ENCODE measurements at places on chromosomes 4 and X. TPM values are rescaled to one million over a fixed set of nuclear protein-coding genes. Genes with fewer than 3 reads are reported as not detected.

DNA sequence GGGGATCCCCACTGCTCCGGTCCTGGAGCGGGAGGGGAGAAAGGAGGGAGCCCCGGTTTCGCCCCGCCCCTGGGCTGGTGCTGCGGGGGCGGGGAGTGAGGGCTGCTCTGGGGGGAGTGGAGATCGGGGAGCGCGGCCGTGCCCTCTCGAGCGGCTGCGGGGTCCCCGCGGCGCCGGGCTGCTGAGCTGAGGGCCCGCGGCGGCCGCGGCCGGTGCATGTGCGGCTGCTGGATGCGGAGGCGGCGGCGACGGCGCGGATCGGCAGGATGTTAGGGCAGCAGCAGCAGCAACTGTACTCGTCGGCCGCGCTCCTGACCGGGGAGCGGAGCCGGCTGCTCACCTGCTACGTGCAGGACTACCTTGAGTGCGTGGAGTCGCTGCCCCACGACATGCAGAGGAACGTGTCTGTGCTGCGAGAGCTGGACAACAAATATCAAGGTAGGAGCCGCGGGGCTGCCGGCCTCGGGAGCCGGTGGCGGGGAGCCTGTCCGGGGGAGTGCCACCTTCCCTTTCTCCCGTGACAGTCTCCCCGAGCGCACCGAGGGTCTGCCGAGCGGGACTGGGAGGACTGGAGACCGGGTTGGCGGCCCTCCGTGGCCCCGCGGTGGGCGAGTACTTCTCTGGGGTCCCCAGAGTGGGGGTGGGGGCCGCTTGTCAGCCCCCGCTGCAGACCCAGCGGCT, at the start of gene ING2:
Gene ING2, plus strand, starts transcription at position 129 of the 681 bp plus-strand sequence. Its CDS starts 138 bp downstream, at position 267.
- H3K4me3 ChIP-seq = peak within 1 kb of the TSS; percentile 82
- H3K36me3 ChIP-seq = peaks cover 15% of the 10 kb centered on the region
- peaks cover 7% of the 10 kb centered on the region for H3K4me1 ChIP-seq
- no peaks in the 10 kb centered on the region for H3K27me3 ChIP-seq
- DNase-seq = no peak
- peak within 1 kb of the TSS; percentile 92 for H3K27ac ChIP-seq

The LRP2BP gene
- 0.29 TPM for total RNA-seq

DNA sequence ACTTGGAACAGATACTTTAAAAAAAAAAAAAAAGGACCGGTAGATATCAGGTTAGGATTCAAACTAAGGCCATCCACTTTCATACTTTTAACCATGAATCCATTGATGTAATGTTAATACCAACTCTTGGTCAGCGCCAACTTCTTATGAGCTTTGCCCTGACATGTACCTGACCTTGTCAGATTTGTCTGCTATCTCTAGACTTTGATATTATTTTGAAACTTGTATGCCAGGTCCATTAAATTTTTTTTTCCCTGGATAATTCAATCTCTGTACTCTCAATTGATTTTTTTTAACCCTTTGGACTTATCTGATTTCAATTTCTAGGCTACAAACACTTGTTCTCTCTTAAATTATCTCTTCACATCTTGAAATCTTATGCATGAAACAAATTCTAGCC, 27.2 kb upstream of the UGT2B7 start:
- H3K27me3 ChIP-seq = no peaks in the 10 kb centered on the region
- H3K4me1 ChIP-seq = no peaks in the 10 kb centered on the region
- H3K36me3 ChIP-seq = no peaks in the 10 kb centered on the region
- DNase-seq = no peak

- no peak for DNase-seq
- H3K27me3 ChIP-seq = no peaks in the 10 kb centered on the region
- H3K27ac ChIP-seq = no peak overlapping the region
- no peaks in the 10 kb centered on the region for H3K4me1 ChIP-seq
Observed at GRCh38 chr4:143140696-143141095, 44.0 kb upstream of the USP38 start.

Measured in SJSA1 (cell line).